HCEC 1CT (cell line): ENCODE measurements at places on chromosomes 5 and 9.

DNA sequence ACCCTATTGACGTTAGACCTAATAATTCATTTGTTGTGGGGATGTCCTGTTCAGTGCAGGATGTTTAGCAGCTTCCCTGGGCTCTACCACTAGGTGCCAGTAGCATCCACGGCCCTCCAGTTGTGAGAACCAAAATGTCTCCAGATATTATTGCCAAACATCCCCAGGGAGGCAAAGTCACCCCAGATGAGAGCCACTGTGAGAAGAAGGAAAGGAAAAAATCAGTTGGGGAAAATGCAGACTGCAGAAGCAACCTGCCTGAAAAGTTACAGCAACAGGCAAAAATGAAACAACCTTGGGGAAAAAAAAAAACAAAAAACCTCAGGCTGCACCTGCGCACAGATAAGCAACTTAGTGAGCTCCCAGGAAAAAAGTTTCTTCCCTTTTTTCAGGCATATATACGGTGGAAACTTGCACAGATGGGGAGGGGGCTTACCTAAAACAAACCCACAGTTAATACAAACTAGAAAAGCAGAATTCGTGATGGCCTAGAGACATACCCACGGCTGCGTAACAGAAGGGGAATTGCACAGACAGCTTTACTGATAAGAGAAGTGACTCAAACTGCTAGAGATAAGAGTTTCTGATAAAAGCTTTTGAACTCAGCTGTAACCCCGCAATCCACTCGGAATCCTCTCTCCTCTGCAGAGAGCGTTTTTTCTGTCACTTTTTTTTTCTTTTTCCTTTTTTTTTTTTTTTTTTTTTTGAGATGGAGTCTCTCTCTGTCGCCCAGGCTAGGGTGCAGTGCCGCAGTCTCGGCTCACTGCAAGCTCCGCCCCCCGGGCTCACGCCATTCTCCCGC, 29.8 kb upstream of the FBP1 start:
- DNase-seq, result peak; percentile 69

DNA sequence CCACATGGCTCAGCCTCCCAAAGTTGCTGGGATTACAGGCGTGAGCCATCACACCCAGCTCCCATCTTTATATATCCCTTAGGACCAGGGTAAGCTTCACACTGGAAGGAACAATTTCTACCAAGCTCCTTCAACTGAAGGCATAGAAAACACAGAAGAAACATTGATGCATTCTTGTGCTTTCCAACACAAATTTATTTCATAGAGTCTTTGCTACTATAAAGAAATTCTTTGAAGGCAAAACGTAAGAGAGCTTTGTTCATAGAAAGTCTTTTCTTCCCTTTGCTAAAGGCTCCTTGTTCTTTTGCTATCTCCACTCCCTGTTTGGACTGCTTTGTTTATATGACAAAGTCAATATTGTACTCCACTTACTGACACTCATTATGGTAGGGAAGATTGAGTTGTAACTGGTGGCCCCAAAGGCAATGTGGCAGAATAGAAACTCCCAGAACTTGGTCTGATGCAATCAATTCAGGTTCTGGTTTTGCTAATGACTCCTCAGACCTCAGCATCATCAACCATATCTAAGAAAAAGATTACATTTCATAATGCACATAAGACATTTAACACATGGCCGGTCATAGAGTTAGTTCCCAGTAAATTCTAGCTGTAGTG, 97.4 kb upstream of the CLINT1 start:
- no peak for DNase-seq

DNA sequence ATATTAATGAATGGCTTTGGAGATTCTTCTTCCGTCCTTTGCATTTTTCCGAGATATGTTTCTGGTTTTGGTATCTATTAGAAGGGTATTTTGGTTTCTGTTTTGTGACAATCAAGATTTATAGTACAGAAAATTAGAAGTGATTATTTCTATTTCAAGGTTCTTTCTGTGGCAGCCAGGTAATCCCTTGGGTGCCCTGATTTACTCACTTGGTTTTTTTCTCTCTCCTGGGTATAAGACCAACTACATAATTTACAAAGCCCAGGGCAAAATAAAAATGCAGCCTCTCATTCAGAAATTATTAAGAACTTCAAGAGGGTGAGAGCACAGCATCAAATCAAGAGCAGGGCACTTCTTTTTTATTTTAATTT, 2.0 kb upstream of the RNF14 start:
- no peak for DNase-seq

DNA sequence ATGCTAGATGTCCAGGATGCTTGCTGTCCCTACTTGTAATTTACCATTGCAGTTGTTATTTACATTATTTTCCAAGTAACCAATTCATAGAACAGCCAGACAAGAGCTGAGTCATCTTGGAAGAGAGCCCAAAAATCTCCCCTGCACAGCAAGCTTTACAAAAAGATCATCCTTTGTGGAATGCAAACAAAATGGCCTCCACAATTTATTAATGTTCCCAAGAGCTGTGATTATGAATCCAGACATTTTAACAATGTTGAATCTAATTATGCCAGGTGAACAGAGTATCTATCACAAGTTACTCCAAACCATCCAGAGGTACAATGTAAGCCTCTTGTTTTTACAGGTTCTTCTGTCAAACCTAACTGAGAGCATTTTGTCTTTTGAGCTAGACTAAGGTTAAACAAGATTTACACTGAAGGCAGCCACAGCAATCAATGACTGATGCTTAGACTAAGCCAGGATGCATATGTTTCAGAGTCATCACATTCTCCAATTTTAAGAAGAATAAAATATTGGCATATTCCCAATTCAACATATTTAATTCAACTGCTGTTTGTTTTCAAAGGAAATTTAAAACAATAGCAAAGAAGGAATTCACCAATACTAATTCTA, 95.3 kb upstream of the SLC12A2 start:
- DNase-seq, result peak; percentile 91

DNA sequence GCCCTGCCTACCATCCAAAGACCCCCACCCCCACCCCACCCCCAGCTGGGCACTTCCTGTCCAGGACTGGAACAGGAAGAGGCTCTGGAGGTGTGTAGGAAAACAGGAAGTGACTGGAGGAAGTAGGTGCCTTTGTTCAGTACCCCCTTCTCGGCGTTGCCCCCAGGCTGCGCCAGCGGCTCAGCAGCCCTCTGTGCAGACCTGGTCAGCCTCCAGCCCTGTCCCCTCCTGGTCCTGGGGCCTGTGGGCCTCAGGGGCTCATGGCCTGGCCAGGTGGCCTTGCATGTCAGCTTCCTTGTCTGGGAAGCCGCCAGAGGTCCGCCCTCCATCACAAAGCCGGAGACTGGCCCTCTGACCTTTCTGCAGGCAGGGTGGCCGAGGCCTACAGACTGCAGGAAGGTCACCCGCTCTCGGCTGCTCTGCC, 26.0 kb downstream of the FLT4 start:
- DNase-seq, result no peak

GRCh38 chr9:128105538-128106175, 21.9 kb downstream of the PTGES2 start:
- DNase-seq, result no peak

DNA sequence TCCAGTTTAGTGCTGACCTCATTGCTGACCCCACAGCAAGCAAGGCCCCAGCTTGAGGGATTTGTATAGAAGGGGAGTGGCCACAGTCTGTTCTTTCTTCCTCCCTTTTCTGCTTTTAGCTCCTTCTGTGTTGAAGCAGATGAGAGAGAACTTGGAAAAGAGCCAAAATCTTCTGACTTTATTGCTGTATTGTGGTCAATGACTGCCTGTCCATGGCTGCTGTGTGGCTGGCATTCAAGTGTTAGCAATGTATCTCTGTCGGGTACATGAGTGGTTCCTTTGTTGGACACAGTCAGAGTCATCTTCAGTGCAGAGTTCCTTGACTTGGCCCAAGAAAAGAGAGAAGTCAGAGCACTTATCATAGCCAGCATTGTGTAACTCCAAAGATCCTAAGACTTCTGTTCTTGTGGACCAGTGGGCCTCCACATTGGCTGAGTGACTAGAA, 154.1 kb downstream of the LRRC70 start:
- no peak for DNase-seq

DNA sequence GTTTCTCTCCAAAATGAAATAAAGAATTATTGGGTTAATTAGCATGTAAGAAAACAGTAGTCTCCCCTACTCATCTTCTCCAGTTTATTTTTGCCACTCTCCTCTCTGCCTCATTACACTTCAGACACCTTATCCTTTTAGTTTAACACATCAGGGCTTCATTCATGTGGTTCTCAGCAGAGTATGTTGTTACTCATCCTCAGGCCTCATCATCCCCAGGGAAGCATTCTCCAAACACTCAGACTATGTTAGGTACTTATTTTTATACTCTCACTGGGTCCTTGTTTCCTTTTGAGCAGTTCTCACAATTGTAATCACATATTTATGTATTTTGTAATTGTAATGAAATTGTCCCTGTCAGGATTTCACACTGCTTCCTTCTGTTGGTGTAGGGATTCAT, 470.5 kb downstream of the PDE4D start:
- peak; percentile 18 for DNase-seq

DNA sequence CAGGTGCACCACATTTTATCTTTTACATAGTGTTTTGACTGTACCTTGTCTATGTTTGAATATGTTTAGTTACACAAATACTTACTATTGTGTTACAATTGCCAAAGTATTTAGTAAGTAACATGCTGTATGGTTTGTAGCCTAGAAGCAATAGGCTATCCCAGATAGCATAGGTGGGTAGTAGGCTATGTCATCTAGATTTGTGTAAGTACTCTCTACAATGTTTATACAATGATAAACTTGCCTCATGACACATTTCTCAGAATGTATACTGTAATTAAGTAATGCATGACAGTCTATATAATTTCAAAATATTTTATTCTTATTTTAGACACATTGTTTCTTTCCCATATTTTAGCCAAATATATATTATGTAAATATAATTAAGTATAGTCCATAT, 836.8 kb upstream of the CDH9 start:
- DNase-seq, result peak; percentile 7

DNA sequence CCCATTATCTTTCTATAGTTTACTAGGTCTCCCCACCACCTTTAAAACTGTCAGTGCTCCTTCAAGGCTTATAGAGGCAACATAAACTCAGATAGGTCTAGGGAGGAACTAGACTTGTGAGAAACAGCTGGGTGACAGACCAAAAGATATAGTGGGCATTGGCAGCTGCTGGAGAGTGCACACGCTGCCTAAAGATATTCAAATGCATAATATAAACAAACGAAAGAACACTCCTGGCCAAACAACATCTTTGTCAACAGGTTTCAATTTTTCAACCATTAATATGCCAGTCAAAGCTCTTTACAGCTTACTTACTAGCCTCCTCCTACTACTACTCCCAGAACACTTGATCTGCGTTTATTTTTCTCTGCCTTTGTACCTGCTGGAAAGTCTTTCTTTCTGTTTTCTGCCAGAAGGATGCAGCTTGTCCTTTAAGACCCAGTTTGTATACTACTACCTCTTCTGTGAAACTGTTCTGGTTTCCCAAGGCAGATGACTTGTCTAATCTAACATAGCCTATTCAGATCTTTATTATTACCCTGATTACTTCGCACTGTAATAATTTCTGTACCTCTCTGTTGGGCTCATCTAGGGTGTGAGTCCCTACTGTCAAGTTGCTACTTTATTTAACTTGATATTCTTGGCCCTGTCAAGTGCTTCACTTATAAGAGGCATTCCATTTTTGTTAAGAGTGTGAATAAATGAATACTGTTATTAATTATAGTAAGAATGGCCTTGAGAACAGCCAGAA, 14.3 kb downstream of the KDM3B start:
- no peak for DNase-seq

DNA sequence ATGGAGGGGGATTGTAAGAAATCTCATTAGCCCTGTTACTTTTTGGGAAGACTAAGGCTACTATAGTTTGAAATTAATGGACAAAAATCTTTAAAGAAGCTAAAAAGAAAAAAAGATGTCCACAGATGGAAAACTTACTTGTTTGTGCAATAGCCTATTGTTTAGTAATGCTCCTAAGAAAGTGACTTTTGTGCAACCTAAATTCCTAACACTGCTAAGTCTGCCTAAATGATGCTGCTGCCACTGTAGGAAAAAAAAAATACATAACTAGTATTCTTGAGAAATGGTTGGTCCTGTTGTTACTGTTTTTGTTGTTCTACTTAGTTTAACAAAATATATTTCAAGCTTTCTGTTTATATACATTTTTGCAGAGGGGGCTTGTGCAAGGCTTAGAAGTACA, 108.2 kb upstream of the NR3C1 start:
- no peak for DNase-seq

DNA sequence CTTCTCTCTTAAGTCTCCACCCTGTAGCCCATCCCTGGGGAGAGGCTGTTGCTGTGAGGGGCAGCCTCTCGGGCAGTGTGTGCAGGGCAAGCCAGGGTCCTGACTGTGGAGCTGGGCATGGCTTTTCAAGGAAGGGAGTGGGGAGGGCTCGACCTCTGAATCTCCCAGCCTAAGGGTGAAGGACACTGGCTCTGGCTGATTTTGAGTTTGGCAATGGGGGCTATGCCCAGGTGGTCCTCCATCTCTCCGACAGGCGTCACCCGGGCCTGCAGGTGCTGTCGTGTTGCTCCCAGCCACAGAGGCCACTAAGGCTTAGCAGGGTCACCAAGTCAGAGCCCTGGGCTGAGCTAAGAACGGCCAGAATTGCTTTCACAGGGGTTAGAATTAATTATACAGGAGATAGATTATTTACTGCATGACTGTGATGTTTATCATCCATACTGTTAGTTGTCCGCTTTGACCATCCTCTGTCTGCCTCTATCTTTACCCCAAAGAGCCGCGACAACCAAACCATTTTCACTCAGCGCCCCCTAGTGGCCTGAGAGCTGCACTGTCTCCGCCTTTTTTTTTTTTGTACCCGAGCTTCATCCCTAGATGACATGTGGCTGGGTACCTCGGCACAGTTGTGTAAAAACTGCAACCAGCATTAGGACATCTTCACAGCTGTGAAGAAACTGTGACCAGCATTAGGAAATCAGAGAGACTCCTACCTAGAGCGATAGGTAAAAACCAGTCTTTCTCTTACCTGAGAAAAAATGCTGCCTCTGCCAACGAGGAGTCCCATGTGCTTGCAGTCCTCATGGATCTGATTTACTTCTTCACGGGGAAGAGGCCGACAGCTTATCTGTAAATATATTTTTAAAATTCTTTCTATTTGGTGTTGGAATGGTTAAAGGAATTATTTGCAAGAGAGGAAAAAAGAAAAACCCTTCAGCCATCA, 44.5 kb downstream of the AGXT2 start:
- DNase-seq, result peak; percentile 36

DNA sequence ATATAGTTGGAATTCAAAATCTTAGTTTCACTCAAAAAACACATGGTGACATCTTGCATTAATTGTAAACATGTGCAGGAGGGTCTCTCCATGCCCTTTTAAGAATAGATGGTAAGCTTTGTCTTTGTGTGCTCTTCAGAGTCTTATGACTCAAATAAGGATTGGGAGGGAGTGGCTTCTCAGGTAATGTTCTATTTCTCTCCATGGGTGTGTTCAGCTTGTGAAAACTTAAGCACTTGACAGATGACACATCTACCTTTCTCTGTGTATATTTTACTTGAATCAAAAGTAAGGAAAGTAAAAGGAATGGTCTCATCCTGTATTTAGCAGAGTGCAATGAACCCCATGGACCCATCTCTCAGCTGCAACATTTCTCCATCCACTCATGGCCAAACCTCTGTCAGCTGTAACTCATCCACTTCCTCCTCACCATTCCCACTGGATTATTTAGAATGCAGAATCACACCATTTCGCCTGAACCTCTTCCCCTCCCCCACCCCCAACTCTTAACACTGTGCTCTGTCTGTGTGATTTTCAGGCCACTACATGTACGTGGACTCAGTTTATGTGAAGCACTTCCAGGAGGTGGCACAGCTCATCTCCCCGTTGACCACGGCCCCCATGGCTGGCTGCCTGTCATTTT, 82.1 kb downstream of the MAMDC2 start:
- DNase-seq, result no peak

GRCh38 chr5:32331217-32331934, 18.6 kb upstream of the MTMR12 start:
- no peak for DNase-seq

GRCh38 chr5:72234265-72234700, 85.8 kb downstream of the MRPS27 start:
- peak; percentile 77 for DNase-seq
